ENCODE measurements at places on chromosomes 3 and 15.

DNA sequence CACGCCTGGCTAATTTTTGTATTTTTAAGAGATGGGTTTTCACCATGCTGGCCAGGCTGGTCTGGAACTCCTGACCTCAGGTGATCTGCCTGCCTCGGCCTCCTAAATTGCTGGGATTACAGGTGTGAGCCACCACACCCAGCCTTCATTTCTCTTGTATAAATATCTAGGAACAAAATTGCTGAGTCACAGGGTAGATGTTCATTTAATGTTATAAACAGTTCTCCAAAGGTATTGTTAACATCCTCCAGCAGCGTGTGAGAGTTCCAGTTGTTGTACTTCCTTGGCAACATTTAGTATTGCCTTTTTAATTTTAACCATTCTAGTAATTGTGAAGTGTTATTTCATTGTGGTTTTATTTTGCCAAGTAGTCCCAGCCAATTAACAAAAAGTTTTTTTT lies 23.6 kb upstream of the MTMR14 start:
- DNase-seq, result no peak

- DNase-seq, result no peak
Measured at GRCh38 chr3:173932624-173933023, 535.1 kb downstream of the NLGN1 start.

- no peak for DNase-seq
Measured at GRCh38 chr3:166986000-166986399, 394.1 kb downstream of the ZBBX start.

DNA sequence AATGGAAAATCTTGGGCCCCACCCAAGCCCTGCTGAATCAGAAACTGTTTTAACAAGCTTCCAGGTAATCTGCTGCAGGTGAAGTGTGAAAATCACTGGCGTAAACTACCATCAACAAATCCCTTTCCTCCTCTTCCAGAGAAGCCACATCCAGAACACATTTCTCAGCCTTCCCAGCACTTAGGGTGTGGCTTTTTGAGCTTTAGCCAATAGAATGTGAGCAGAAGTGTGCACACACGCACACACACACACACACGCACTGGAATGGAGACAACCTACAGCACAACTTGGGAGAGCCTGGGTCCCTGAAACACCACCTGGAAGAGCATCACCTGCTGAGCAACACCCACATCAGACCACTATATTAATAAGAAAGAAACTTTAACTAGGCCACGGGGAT lies 98.6 kb downstream of the OSBPL10 start:
- no peak for DNase-seq

DNA sequence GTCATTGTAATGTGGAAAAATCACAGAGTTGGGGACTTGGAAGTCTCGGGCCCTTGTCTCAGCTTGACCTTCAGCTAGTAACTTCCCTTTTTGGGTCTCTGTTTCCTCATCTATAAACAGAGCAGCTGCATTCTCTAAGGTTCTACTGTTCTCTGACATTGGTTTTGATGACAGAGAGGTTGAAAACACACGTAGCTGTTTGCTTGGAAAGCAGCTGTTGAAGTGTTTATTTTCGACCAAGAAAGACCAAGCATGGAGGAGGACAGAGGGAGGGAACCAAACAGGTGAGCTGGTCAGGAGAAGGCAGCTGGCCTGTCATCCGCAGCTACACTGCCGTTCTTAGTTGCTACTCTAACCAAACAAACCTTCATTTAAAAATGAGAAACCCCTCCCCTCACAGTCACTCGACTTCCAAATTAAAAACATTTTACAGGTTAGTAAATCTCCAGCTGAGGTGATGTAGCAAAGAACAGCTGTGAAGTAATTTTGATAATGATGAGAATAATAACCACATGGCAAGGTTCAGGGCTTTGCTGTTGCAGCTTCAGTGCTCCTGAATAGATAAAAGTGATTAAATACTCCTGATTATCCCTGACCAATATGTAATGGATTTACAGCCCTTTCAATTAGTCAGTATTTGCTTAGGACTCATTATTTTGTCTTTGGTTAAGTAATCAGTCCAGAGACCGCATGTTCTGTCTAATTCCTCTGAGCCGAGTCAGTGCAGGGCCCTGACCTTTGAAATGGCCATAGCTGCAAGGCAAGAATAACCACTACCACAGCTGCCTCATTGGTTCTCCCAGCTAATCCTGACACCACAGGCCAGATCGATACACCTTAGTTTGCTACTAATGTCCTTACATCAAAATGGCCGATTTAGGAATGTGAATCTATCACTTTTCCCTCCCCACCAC lies 65.3 kb downstream of the MEIS2 start:
- DNase-seq, result no peak

DNA sequence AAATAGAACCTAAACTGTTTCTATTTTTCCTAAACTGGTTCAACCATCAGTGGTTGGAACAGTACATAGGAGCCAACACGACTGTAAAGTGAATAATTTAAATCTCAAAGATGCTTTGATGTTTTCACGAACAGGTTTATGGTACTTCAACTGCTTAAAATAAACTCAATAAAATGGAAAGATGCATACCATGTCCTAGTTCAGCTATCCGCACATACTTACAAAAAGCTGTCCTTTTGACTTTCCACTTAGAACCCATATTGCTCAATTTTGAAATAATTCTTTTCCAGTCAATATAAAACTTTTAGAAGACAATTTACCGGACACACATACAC lies 902 bp downstream of the CMTM6 start:
- no peak for DNase-seq

DNA sequence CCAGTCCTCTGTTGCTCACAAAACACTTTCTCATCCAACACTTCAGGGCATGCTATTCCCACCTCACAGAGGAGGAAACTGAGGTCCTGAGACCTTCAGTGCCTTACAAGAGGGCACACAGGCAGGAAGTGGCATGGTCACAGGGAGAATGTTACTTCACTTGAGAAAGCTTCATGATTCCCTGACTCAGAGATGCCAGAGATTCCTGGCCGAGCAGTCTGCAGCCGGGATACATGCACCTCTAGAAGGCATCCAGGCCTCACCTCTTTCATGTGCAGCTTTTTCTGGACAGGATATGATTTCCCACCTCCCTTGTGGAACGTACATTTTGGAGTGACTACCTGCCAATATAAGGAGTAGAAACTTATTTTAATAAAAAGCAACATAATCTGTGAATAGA lies 2.8 kb upstream of the SST start:
- DNase-seq, result no peak

GRCh38 chr3:106083854-106084253 lies 215.0 kb upstream of the CBLB start:
- no peak for DNase-seq

GRCh38 chr15:26098801-26099200 lies 235.7 kb upstream of the ATP10A start:
- DNase-seq, result no peak

- DNase-seq, result peak; percentile 20
Measured at GRCh38 chr3:186413615-186414415, 51.8 kb upstream of the DGKG start.

GRCh38 chr3:16487511-16488175 lies 25.9 kb downstream of the RFTN1 start:
- DNase-seq, result no peak

DNA sequence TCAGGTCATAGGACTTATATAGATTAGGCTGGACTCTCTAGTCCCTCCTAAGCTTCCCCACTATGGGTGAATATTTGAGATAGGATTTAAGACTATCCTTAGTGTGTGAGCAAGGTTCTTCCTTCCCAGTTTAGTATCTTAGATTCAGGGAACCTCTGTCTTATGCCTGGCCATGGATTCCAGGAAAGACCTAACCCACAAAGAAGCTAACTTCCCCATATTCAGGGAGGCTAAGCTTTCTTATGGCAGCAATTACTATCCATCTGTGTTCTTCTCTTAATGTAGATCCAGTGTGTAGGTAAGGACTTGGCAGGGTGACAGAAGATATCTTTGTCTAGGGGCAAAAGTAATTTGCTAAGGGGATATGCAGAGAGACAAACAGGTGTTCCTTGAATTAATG lies 25.5 kb upstream of the PIK3R4 start:
- DNase-seq, result no peak

DNA sequence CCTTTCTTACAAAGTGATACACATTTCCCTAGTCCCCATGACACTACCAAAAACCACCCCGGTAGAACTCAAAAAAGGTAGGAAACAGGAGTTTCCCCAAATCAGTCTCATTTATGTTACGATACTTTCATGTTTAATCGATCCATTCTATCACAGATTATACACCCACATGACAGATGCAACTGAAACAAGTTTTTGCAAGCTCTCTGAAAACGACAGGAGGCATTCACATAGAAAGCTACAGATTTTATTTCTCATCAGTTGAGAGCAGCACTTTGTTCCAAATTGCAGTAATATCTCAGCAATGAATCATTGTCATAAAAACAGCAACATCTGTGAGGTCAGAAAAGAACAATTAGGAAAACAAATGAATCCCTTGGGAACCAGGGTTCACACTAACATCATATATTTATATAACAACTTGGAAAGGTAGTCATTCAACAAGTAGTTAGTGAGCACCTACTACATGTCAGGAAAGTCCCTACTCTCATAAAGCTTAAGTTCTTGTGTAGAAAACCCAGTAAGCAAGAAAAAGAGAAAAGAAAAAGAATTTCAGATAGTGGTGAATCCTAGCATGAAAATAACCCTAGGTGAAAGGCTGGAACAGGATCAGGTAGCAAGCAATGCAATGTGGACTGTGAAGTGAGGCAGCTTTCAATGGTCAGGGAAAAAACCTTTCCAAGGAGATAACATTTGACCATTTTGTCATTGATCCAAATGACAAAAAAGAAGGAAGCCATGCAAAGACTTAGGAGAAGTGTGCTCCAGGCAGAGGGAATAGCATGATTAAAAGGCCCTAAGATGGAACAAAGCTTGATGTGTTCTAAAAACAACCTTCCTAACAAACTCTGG lies 8.3 kb downstream of the PLD1 start:
- no peak for DNase-seq

DNA sequence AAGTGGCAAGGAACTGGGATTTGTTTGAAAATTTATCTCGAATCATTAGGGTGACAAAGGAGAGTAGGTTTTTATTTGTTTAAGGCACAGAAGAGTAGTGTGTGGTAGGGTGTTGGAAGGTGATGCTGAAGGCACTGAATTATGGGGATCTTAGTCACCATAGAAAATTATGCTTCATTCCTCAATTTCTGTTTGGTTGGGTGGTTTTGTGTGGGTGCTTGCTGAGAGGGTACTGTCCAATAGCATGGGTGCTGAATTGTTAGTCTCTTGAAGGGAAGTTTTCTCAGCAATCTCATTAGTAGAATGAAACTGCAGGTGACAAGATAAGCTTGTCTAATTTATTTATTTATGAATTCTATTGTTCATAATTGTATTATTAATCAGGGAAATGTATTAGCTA lies 610.9 kb downstream of the AGBL1 start:
- DNase-seq, result no peak

DNA sequence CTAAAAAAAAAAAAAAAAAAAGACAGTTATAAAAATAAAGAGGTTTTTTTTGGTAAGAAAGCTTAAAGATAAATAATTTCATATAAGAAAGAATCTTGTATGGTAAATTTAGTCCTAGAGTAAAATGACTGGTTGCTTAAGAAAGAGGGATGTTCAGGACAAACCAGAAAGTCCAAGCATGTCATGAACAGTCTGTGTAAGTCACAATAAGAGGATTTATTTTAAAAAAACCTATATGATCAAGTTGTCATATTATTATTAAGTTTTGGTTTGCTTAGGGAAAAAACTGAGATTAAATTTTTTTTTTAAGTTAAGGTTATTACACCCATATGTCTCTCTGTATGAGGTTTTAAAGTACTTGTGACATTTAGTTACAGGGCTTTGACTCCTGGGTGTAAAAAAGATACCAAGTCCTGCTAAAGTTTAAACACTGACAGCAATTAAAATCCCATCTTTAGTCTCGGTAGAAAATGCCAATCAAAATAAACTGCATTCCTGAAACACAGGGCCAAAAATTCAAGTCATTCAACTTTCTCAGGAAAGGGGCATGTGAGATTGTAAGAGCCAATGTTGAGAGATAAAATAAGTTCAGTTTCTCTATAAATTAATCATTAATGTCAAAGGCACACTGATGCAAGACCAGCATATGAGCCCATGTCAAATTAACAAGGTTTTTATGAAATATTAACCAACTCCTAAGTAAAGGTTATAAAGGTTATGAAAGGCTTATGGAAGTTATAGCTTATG lies 8.5 kb upstream of the BDH1 start:
- DNase-seq, result no peak

GRCh38 chr3:197791892-197792647 lies 1.0 kb downstream of the LRCH3 start:
- peak; percentile 37 for DNase-seq

- DNase-seq, result peak; percentile 95
Measured at GRCh38 chr15:68875377-68876116, 54.8 kb upstream of the SPESP1 start.

DNA sequence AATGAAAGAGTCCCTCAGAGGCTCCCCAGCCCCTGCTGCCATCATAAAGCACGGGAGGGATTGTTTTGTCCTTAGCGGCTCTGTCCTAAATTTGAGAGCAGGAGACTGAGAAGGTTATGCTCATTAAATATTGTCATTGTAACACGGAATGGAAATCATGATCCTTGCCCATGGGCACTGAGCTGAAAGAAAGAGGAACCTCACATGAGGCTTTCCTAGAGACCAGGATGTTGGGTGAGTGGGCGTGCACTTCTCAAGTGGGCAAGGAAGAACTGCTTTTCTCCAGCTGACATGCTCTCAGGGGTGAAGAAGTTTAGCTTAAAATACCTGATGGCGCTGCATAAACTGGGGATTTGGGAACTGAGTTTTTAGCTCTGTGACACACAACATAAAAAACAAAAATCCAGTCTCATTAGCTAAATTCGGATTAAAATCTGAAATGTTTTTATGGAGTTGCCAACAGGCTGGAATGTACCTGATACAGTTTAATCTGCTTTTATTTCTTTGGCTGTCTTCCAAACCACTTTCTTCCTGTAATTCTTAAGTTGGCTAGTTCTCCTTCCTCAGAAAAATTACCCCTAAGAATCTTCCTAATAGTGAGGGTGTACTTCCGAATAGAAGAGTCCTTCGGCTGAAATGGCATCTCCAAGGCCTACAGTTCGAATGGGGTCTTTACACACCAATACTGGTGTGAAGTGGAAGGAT lies 31.7 kb downstream of the ADPGK start:
- DNase-seq, result no peak

GRCh38 chr3:188734395-188734794 lies 437.4 kb upstream of the TPRG1 start:
- DNase-seq, result no peak

DNA sequence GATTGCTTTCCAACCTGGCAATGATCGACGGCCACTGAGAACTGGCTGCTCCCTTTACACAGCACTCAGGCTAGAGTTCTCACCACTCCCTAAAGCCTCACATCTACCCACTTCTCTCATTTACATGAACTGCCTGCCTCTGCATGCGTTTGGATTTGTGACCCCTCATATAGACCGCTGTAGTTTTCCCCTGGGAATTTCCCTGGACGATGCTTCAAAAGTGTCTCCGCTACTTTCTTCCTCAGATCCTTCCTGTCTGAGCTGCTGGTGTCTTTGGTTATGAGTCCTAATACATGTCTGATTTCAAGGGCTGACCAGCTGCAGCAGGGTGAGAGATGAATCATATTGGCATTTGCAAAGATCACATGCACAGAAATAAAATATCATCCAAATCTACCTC lies 116.7 kb upstream of the ETV5 start:
- DNase-seq, result no peak

Data from stimulated activated CD4-positive, alpha-beta T cell treated with anti-CD3 and anti-CD28 coated beads, Interleukin-2, amount 100 ng/mL, for 24 hours (primary cell).